ENCODE measurements at places on chromosomes 6 and 20.

DNA sequence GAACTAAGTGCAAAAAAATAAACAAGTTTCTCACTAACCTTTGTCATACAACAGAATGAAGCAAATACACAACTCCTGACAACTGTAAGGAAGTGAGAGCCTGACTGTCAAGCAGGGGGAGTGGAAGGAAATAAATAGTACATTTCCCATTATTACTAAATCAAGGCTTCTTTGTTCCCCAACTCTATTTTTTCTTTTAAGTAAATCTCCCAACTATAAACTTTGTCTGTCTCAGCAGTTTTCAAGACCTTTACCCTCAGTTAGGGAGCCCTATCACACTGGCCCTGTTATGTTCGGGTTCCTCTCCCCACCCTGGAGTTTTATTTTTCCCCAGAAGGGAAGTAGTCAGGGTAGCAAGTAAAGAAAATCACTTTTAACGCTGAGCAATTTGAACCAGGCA lies 24.1 kb upstream of the IPCEF1 start:
- no peak for DNase-seq

DNA sequence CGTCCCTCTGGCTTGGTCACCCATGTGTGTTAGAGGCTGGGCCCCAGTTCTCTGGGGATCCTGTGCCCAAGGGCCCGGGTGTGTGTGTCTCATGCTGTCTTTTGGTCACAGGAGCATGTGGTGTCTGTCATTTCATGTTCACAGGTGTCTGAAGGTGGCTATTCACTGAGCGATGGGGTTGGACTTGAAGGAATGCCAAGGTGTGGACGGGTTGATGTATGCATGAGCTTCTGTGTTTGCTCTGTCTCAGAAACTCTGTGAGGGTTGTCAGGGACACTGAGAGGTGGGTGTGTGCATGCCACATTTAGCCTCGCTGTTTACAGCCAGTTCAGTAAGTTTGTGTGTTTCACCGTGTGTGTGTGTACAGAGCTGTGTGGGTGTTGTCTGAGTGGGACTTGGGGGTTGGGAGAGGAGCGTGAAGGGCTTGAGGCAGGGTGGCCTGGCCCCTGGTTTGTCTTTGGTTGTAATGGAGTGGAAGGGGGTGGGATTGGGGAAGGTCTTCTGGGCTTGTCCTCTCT lies 1.2 kb downstream of the DDR1 start:
- DNase-seq = peak; percentile 65

GRCh38 chr6:17138033-17138432 lies 36.2 kb downstream of the STMND1 start:
- no peak for DNase-seq

GRCh38 chr6:1792989-1793388 lies 183.3 kb downstream of the FOXC1 start:
- DNase-seq = peak; percentile 35

DNA sequence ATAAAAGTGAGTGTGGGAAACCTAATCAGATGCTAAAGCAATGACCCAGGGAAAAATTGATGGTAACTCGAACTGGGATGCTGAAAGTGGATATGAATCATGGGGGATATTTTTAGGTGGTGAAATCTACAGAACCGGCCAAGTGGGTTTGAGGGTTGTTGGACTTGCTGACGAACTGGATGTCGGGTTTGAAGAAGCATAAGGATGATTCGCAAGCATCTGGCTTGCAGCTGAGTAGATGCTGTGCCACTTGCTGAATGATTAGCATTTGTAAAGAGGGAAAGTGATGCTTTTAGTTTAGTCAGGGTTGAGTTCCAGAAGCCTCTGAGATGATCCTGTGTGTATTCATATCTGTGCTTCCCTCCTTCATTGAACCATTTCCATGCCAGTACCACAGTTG lies 54.9 kb downstream of the UBR2 start:
- DNase-seq = no peak

DNA sequence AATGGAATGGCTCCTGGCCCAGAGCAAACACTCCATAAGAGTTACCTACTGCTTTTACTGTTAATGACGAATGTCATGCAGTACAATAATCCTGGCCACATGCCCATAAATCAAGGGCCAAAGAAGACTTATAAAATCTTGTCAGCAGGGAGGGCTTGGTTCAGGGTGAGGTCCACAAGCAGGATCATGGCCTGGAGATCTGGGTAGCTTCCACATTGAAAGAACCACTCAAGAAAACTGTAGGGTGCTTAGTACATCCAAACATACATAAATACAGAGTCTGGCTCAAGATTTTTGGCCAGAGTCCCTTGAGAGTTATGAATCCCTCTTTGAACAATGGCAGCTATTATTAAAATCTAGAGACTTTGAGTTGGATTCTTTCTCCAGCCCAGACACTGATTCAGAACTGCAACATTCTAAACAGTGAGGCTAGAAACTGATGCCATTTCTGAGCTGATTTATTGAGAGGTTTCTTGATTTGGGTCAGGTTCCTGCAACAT lies 188.7 kb downstream of the CDC5L start:
- DNase-seq = peak; percentile 91

DNA sequence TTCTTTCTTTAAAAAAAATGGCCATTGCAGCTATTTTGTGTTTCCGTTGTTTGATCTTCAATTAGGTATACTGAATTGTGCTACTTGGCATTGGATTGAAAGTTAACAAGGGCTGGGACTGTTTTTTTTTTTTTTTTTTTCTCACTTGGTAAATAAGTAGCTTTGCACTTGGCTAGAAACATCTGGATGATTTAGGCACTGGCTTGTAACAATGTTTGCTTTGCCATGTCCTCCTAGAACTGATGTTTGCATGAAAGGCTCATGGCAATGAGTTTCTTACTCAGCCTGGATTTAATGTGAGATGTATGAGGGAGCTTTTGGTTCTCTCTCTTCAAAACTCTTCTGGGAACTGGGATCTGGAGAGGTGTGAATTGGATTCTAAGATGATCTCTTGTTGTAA lies 414.1 kb downstream of the CDH26 start:
- DNase-seq = no peak

- no peak for DNase-seq
These were observed 35.9 kb upstream of the FAM50B start for GRCh38 chr6:3813150-3813780.

GRCh38 chr20:61099806-61100205 lies 152.3 kb upstream of the CDH4 start:
- DNase-seq = no peak

GRCh38 chr6:110421749-110422443 lies 6.5 kb upstream of the DDO start:
- DNase-seq = no peak

DNA sequence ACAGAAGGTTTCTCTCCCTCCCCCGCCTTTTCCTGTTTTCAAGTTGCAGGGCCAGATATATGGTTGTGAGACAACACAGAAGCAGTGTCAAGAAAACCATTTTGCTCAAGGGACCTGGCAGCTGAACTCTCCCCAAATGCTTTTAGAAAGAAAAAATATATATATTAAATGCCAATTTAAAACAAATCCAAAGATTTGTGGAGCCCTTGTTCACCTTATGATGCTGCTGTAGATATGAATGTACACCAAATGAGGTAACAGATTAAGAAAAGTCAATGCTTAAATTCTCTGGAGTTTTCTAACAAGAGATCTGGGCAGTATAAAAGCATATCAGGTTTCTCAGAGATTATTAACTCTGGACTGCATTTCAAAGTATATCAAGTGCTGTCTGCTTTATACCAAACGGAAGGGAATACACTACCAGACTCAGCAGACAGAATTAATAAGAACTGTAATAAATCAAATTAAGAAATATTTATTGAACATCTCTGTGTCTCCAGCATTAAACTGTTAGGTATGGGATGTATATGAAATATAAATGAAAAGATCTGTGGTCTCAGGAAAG lies 357.5 kb downstream of the HDGFL1 start:
- no peak for DNase-seq

GRCh38 chr6:26272171-26272637 lies 92.8 kb upstream of the BTN3A2 start:
- DNase-seq = no peak

GRCh38 chr6:157323255-157323965 lies at the start of gene TMEM242:
TMEM242 (minus strand) TSS chr6:157323519; CDS start chr6:157323499, 20 bp downstream.
- peak; percentile 75 for DNase-seq

- DNase-seq = no peak
These were observed 43.7 kb downstream of the TRIM38 start for GRCh38 chr6:26006086-26006939.

GRCh38 chr6:135909737-135910387 lies 58.4 kb downstream of the PDE7B start:
- peak; percentile 28 for DNase-seq

GRCh38 chr6:123712831-123713230 lies 76.1 kb upstream of the TRDN start:
- no peak for DNase-seq

DNA sequence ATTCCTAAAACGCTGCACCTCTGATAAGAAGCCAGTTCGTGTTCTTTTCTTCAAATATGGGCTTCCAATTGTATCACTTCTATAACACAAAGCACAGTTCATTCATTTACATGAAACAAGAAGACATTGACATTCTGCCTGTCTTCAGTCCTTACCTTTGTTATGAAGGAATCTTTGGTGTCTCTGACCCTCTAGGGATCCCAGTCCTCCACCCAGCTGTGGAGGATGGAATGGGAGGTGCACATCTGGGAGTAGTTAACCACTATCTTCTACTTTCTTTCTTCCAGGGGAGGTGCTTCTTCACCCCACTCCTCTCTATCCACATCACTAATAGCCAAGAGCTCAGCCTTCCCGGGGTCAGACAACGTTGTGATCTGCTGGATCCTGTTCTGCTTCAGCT lies 233.4 kb downstream of the CDC5L start:
- no peak for DNase-seq

DNA sequence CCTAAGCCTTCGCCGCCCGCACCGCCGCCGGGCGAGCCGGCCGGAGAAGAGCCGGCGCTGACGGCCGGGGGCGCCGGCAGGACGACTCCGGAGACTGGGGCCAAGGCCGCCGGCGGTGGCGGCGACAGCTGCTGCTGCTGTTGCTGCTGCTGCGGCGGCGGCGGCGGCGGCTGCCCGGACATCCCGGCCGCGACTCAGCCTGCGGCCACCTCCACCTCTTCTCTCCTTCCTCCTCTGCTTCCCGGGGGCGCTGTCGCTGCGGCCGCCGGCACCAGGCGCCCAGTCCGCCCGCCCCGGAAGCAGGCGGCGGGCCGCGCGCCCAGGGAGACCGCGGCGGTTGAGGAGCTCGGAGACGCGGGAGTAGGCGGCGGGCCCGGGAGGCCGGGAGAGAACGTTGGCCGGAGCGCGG lies 307 bp downstream of the RANBP9 start:
- no peak for DNase-seq

DNA sequence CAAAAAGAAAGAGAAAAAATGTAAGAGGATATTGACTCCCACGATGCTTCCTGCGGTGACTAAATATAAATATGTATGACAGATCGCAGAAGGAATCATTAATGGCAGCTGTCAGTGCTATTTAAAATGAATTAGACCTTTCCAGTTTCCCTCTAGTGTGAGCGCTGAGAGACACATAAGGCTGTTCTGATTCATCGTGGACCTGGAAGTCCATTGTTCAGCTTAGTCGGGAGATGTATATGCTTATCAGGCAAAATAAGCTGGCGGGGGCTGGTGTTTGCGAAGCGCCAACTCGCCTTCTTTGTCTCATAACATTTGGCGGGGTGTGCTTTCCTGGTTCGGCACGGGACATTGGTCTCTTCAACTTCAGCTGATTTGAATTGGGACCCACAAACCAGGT lies 95.4 kb downstream of the CDH4 start:
- DNase-seq = no peak

DNA sequence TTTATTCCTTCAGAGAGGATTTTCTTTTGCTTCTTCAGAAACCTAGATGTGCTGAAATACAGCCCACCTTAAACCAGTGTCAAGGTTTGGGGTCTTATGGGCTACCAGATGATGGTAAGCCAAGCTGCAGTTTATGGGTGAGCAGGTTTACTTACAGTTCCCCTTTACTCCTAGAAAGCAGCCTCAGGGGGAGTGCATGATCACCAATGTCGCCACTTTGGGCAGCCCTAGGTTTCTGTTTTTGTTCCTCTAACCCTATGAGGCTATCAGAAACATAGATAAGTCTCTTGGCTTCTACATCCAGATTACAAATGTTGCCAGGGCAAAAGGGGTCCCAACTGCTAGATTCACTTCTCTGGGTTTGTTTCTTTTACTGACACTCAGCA lies 67.2 kb downstream of the TRIM27 start:
- DNase-seq = no peak

DNA sequence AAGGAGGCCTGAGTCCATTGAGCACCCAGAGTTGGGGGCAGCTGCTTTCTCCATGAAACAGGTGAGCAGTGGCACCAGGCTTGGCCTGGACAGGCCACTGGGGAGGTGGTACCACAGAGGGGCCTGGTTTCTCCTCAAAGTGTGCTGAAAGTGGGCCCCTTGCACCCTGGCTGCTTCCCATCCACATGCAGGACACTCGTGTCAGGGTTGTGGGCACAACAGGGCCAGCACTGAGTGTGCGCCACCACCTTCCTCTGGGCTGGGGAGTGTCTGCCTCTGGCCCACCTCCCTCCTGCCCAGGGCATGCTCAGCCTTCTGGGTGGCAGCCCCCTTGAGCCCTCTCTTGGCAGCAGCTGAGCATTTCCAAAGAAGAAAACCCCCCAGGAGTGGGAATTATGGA lies 5.2 kb upstream of the SLC22A1 start:
- DNase-seq = no peak

GRCh38 chr20:19231359-19232035 lies 19.1 kb downstream of the SLC24A3 start:
- no peak for DNase-seq

DNA sequence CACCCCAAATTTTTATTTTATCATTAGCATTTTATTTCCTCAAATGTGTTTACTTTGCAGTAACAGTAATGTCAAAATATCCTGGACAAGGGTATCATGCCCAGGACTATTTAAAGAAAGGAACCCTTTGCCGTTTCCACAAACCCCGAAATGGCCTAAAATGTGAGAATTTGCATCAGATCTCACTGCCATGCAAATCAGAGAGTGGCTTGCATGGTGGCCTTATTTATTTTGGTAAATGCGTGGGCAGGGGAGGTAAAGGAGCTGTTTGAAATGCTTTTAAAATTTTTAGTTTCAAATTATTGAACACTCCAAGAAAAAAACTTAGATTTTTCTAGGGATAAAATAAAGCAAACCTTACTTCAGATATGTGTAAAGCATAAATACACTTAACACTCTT lies 43.8 kb downstream of the ADAT2 start:
- DNase-seq = no peak

DNA sequence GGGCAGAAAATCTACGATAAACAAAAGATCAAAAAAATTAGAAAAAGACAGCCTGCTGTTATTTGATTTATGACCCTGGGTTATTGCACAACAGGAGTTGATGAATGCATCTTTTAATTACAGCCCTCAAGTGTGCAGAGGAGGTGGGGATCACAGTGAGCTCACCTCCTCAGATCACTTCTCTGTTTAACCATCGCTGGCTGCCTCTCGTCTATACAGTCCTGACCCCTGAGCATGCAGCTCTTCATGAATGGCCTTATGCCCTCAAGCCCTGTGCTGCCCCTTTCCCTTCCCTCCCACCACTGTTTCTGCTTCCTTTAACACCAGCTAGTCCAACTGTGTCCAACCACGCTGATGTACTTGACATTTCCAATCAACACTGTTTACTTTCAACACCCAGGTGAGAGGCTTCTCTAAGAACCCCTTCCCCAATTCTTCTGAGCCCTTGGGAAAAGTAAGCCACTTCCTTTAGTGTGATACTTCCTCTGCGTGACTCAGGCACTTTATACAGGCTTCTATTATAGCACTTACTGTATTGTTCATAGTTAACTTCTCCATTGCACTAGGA lies 60.6 kb upstream of the RIPOR2 start:
- no peak for DNase-seq

GRCh38 chr6:130796313-130796905 lies 30.8 kb upstream of the SMLR1 start:
- DNase-seq = peak; percentile 75

- DNase-seq = no peak
These were observed 695.5 kb upstream of the CHD6 start for GRCh38 chr20:42313704-42314103.

GRCh38 chr6:112253498-112253840 lies 898 bp downstream of the LAMA4 start:
- DNase-seq = no peak

All from COLO829 (cell line).